ENCODE measurements at places on chromosomes 16 and 17.

DNA sequence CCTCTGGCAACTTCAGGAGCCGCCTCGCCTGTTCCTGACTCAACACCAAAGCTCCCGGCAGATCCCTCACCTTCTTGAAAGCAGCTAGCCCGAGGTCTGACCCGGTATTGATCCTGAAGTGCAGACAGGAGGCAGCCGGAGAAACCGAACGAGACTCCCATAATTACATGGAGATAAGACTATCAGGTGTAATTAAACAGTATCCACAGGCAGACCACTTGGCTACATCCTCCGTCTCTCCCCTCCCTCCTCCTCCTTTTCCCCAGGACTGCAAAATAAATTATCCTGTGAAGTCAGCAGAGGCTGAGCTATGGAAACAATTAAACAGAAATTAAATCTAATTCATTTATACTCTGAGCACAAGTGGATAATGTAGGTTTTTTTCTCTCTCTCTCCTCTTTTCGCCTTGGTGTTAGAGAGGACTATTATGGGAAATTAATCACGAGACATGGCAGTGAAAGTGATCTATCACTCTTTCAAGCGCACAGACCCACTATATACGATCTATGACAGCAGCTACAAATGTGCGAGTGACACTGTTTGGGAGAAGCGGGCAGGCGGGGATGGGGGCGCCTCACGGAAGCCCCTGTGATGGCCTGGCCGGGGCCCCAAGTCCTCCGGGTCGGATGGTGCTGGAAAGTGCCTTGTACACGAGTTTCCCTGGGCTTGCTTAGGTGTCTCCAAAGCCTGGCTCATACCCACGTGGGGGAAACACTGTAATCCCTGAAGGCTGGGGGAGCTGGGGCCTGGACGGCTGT is 92.8 kb downstream of the RBFOX3 start:
- DNase-seq = no peak

DNA sequence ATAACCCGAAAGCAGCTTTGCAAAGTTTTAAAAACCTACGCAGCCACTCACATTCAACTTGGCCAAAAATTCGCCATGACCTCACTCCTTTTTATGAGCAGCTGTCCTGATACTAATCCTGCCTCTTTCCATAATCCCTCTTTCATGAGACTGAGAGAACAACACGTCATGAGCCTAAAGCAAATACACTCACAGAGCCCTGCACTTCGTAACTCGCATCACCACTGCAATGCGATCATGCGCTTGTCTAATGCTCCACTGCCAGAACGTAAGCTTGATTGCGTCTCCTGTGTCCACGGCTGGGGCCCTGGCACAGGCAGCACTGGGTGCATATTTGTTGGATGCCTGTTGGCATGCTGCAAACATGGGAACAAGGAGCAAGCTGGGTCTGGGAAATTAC is 36.2 kb downstream of the CDRT4 start:
- DNase-seq = no peak

GRCh38 chr16:85390511-85391174 is 222.5 kb upstream of the GSE1 start:
- no peak for DNase-seq

DNA sequence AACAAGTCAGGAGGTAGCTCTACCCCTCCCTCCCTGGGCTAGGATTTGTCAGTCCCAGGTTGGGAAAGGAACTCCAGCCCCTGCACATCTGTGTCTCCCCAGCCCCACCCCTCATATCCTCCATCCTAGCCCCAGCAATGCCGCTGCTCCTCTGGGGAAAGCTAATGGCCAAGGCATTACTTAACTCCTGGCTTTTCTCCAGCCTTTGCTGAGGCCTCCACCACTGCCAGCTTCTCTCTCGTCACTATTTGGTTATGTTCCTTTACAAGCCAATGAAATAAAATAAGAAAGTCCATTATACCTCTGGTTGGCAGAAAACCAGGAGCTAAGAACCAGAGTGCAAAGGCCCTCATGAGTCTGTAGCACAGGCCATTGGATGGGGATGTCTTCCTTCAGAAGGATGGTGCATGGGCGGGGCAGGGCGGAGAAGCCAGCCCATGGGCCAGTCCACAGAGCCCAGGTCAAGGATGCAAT is 171.0 kb downstream of the CCDC182 start:
- DNase-seq = no peak

DNA sequence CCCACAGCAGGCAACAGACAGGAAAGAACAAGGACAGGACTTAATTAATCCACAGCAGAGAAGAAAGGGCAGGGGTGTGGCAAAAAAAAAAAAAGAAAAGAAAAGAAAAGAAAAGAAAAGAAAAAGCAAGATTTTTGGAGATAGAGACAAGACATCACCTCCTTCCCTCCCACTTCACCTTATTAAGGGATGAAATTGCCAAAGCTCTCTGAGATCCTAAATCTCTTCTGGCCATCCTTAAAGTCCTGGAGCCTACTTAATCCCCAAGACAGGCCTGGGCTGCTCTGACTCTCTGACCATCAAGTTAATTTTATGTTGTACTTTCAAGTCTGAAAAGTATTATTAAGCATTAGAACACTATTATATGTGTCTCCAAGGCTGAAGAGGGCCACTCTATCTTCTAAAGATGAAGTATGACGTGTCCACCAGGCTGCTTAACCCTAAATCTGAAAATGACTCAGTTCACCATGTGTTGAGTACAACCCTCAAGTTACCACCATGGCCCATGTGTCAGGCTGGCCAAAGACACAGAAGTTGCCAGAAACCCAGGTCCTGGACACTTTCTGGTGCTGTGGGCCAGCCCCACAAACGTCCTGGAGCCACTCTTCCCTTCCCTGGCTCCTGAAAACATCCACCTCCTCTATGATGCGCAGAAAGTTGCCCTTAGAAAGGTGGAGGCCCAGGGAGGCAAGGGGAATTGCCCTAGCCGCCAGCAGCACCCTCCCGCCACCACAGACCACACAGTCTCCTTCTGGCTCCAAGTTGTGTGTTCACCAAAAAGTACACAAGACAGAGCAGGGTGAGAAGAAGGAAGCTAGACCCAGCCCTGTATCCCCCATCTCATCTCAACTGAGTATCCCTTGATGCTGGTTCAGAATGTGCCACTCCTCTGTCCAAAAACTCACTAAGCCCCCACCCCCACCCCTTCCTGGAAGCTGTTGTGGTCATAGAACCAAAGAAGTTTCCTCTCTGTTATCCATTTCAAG is 2.7 kb downstream of the SOCS1 start:
- DNase-seq = no peak

DNA sequence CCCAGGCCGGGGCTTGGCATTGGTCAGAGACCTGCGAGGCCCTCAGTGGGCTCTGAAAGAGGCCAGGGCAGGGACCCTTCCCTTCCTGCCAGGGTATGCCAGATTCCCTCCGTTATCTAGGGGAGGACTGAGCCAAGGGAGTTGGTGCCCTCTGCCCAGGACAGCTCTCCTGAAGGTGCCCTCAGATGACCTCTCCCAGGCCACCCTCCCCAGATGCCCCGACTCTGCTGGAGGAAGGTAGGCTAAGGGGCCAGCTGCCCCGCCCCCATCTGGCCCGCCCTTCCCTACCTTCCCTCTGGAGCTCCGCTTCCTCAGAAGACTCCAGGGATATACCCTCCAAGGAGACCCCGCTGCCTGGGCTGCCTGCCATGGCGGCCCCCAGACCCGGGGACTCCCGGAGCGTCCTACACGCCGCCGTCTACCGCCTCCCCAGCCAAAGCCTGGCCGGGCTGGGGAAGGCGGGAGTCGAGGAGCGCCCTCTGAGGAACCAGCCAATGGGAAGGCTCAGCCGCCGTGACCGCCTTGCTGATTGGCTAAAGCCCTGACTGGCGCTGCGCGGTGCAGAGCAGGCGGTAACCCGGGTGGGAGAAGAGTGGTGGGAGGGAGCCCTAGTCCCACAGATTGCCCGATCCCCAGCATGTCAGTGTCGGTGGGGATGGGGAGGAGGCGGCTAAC is 7.0 kb downstream of the MPP2 start:
- peak; percentile 71 for DNase-seq

- DNase-seq = no peak
Measured at GRCh38 chr17:16962804-16963203, 9.1 kb downstream of the TNFRSF13B start.

GRCh38 chr17:38339891-38340290 is 3.9 kb downstream of the GPR179 start:
- no peak for DNase-seq

- no peak for DNase-seq
Measured at GRCh38 chr17:61363601-61364462, 35.8 kb upstream of the TBX2 start.

DNA sequence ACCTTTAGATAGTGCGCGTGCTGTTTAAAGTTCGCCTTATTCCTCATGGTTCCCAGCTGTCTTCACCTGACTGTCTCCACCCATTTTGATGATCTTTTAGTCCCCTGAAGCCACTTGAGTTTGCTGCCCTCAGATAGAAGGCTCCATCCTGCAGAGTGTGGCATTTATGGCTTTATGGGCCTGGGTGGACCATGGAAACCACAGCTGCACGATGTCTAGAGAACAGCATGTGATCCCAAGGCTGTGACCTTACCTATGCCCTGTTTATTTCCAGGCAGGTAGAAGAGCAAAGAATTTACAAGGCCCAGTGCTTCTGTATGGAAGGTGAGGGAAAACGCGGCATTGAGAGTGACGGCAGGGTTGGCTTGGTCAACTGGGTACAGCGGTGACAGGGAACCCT is 356.9 kb downstream of the SLC39A11 start:
- DNase-seq = no peak

GRCh38 chr17:7707446-7707845 is 2.4 kb downstream of the EFNB3 start:
- no peak for DNase-seq

Measured in stimulated activated CD4-positive, alpha-beta T cell treated with anti-CD3 and anti-CD28 coated beads, TNF-alpha, amount 100 ng/mL, for 4 hours (primary cell).